IMR-90 (cell line): ENCODE measurements at places on chromosomes 2 and 18.

- no peak for DNase-seq
These were observed 787.6 kb upstream of the GCFC2 start for GRCh38 chr2:76498360-76498759.

- DNase-seq: no peak
These were observed 19.0 kb upstream of the INO80C start for GRCh38 chr18:35516789-35517188.

GRCh38 chr18:56509656-56510055 lies 128.7 kb downstream of the TXNL1 start:
- DNase-seq: no peak

DNA sequence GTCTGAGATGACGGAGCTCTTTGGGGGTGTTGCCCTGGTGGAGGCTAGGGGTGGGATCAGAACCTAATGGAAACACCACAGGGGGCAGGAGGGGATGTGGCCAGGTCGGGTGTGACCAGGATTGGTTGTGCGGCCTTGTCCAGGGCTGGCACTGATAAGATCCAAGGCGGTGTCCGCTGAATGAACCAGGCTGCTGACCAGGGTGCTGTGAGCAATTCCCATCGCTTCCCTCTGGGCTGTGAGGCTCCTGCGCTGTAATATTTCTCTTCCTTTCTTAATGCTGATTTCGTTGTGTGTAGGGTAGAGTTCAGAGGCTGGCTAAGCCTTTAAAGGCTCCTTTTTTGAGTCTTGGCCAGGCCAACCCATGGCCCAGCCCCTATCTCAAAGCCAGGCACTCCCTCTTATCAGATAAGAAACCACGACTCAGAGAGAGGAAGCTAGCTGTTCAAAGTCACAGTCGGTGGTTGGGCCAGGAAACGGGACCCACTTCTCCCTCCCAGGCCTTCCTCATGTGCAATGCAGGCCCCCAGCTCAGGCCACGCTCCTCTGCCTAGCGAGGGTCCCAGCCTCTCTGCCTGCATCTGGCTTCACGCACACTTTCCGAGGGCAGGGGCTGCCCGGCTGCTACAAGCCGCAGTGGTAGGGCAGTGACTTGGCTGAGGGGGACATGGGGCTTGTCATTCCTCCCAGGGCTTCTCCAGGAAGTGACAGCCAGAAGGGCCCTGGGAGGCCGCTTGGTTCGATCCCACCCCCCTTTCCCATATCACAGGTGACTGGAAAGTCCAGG lies 26.0 kb upstream of the FOSL2 start:
- no peak for DNase-seq

DNA sequence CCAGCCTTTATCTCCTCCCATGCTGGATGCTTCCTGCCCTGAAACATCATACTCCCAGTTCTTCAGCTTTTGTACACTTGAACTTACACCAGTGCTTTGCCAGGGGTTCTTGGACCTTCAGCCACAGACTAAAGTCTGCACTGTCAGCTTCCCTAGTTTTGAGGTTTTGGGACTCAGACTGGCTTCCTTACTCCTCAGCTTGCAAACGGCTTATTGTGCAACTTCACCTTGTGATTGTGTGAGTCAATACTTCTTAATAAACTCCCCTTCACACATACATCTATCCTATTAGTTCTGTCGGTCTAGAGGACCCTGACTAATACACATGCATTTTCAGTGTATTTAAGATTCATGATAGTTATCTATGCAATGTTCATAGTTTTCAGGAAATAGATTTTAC lies 35.8 kb upstream of the ZNF804A start:
- peak; percentile 19 for DNase-seq

DNA sequence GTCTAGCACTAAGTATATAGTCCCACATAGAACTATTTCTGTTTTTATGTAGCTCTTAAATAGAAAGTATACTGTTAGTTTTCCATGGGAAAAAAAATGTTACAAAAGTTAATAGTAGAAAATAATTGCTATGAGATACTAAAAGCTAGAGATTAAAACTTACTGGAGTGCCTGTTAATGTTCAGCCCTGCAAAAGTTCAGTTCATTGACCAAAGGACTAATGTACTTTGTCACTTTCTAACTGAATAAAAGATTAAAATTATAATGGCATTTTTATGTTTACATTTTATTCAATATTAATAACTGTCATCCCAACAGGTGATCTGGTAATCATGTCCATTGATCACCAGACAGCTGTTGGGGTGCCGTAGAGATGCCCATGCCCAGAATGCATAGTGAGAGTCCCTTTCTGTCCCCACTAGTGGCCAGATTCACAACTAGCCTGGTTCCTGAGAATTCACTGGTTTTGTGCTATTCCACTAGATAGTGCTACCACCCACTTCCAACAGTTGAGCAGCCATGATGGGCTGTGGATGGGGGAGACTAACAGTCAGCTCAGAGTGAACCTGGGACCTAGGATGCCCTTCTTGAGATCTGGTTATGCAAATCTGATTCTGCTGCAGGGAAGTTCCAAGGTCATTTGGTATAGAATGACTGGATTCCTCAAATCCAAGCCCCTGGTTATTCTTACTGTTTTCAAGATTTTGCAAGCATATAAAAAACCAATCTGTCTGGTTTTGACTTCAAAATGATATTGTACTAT lies 57.8 kb downstream of the AFTPH start:
- no peak for DNase-seq

DNA sequence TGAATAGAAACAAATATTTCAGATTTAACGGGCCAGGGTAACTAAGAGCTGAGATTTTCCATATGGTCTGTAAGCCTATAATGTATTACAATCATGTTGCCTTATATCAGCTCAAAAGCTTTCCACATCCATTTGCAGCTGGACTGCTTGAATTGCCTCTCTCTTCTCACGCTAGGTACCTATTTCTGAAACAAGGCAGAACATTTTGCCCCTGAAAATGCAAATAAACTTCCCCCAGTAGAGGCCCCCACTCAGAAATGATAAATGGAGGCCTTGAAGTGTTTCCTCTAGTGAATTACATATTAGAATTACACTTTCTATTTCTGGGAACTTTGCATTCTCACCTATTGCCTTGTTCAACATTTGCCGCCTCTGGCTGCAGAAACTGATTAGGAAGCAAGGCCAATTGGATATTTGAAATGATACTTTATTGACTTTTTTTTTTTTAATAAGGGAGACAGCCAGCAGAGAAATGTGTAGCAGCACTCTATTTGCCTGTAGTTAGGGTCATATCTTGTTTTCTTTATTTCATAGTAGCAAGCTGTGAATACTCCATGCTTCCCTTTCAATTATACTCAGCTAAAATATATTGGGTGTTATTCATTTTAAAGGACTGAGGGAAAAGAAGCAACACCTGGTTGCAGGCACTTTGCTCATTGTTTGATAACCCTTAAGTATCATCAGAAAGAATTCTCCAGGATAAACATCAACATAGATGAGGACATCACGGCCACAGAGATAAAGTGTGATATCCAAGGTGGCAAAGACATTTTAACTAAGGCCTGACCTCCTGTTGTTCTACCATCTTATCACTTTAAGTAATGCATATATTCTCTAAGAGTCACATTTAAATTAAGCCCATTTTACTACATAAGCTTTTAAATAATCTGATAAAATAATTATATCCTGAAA lies 505.5 kb downstream of the LRRTM4 start:
- no peak for DNase-seq

- peak; percentile 61 for DNase-seq
These were observed 228.7 kb downstream of the PIK3C3 start for GRCh38 chr18:42183746-42184145.

GRCh38 chr2:166924967-166925366 lies 36.7 kb downstream of the XIRP2 start:
- no peak for DNase-seq

DNA sequence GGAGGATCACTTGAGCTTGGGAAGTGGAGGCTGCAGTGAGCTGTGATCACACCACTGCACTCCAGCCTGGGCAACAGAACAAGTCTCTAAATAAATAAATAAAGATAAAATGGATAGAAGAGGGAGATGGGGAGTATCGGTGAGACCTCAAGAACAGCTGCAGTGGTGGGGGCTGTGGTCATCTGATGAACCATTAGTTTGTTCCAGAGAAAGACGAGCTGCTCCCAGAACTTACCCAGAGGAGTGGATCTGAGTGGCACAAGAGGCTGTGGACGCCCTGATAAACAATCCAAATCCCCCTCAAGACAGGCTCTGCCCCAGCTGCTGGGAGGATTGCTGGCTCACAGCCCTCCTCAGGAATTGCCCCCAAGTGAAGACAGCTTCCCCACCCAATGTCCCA lies 26.7 kb downstream of the TMEM127 start:
- DNase-seq: no peak

DNA sequence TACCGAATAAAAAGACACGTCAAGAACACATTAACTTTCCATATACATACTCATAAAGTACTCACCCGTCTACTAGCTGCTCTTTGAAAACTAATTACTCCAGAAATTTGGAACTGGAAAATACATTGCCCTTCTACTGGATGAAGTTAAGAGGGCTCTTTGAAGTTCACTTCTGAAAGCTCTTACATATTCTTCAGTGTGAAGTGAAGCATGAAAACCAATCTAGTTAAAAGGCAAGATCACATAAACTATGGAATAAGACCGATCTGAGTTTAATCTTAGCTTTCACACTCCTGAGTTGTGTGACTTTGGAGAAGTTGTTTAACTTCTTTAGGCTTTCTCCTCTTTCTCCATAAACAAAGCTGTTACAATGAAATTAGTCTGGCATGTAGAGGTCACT lies 38.5 kb downstream of the REV1 start:
- no peak for DNase-seq

DNA sequence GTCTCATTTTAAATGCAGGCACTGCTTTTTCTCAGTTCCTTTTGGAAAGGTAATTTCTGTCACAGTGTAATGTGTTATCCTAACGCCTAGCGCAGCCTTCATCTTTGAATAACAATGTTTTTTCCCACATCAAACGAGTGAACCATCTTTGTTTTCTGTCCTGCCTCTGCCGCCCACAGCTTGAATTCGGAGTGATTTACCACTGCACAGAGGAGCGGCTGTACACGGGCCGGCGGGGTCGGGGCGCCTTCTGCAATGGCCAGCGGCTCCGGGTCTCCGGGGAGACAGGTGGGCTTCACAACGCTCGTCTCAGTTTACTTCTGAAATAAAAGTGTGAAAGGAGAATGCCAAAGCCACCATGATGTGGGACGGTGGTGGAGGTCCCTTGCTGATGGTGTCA lies 32.8 kb downstream of the IMPA2 start:
- DNase-seq: no peak

GRCh38 chr2:127235082-127235702 lies 15.1 kb upstream of the CYP27C1 start:
- no peak for DNase-seq

- DNase-seq: no peak
These were observed 95.3 kb upstream of the TGFA start for GRCh38 chr2:70648961-70649360.
